Heart right ventricle (tissue), 16 donors: ENCODE measurements at places on chromosomes 4 and X. TPM values are rescaled to one million over a fixed set of nuclear protein-coding genes. Genes with fewer than 3 reads are reported as not detected.

LEF1 gene
- 0.68 TPM for polyA plus RNA-seq

- DNase-seq: no peak
Observed at GRCh38 chr4:41506130-41506529, 31.8 kb upstream of the LIMCH1 start.

DNA sequence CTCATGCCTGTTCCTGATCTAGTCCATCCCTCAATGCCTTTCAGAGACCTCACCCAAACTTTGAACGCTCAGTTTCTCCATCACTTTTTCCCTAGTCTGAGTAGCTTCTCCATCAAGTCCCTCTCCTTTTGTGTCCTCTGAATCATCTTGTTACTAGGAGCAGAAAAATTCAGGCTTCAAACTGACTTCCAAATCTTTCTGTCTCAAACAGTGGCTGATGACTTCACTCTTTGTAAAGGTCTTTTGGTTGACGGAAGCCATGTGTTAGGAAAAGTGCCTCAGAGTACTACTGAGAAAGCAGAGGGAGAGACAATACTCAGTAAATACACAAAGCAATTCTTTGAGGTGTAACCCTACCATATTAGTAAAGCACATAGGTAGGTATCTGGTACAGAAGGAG, 65.7 kb upstream of the CAMK2D start:
- no peak for DNase-seq

DNA sequence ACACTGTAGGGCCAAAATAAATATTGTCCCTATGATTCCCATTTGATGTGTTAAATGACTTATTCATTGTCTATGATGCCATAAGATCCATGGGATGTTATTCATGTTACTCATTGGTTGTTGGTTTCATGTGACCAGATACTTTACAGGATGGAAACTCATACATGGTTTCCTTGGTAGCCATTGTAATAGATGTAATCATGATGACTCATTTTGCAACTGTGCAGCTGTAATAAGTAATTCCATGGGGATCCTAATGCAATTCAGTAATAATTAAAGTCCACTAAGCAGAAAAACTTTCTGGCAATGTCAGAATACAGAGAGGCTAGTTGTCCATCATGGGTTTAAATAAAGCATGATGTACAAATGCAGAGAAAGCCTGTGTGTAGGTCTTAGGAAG, 389.7 kb upstream of the NR3C2 start:
- DNase-seq: no peak

DNA sequence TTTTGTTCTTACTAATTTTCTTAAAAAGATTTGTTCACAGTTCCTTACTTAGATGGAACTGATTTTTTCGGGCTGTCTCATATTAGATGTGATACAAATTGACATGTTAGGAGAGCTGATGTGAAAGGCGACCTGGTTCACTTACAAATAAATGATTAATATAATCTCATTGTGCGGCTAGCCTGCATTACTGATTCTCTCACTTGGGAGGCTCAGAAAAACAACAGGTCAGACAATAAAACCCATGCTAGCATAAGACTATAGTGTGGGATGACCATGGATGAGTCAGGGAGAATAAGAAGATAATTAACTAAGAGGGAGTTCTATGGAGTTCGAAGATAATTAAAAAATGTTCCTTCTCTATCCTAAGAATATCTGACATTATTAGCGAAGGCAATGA, 40.8 kb downstream of the RTL9 start:
- DNase-seq: no peak

DNA sequence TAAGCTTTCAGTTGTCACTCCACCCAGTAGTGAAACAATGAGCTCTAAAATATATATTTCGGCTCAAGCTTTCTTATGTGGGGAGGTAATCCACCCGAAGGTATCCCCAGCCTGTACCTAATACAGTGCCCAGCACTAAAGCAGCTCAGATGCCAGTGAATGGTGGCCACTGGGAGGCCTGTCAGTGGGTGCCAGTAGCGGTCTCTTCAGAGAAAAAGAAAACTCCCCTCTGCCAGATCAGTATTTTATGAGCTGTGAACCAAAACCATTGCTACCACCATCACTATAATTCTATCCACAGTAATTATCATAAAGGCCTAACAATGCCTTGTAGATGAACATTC, 835 bp upstream of the NFKB1 start:
- DNase-seq: no peak

DNA sequence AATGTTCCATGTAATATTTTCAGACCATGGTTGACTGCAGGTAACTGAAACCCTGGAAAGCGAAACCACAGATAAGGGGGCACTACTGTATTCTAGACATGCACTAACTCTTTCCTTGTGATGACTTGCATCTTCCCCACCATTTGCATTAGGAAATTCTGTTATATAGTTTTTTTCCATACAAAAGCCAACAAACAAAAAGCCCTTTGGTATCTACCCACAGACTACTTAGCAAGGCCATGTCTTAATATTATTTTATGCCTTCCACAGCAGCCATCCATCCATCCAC, 23.5 kb downstream of the OCIAD1 start:
- DNase-seq: no peak
